ENCODE measurements at places on chromosomes 12 and 14.
A peak's percentile ranks its signal among the peaks of the same experiment; 100 is the strongest.

- DNase-seq = no peak
These were observed 84.7 kb upstream of the OVCH1 start for GRCh38 chr12:29582146-29582545.

DNA sequence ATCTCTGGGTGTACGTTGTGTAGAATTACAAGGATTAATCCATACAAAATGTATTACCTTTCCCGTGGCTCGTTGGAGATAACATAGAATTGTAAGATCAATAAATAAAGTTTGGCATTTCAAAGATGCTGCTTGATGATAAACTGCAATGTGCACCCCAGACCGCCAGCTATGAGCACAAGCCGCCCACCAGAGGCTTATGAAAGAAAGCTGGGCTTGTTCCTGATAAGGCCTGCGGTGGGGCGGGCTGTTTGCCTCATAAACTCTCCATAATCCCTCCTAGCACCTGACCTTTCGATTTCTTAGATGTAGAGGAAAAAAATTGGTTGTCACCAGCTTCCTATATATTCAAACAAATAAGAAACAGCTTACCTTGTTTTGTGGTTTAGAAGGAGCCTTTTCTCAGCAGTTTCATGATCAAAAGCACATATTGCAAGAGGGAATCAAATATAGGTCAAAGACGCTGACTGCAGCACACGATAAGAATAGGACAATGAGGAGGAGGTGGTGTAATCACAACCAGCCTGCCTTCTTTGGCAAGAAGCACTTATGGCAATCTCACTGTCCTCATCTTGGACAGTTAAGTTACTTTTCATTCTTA is 293.6 kb downstream of the RMST start:
- DNase-seq = no peak

DNA sequence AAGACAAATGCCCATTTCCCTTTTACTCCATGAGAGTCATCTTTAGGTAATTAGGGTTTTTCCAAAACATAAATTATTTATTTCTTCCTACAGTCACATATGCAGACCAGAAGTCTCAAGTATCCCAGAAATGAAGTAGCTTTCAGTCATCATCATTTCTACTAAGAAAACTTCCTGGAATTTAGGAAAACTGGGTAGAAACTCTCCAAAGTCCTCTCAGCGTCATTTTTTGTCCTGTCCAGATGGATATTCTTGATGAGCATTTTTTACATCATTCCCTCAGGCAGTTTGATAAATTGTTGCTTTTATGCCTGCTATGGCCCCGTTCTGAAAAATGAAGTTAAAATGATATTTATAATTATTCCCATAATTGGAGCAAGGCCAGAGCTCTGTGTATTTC is 93.9 kb upstream of the DCN start:
- DNase-seq = no peak

DNA sequence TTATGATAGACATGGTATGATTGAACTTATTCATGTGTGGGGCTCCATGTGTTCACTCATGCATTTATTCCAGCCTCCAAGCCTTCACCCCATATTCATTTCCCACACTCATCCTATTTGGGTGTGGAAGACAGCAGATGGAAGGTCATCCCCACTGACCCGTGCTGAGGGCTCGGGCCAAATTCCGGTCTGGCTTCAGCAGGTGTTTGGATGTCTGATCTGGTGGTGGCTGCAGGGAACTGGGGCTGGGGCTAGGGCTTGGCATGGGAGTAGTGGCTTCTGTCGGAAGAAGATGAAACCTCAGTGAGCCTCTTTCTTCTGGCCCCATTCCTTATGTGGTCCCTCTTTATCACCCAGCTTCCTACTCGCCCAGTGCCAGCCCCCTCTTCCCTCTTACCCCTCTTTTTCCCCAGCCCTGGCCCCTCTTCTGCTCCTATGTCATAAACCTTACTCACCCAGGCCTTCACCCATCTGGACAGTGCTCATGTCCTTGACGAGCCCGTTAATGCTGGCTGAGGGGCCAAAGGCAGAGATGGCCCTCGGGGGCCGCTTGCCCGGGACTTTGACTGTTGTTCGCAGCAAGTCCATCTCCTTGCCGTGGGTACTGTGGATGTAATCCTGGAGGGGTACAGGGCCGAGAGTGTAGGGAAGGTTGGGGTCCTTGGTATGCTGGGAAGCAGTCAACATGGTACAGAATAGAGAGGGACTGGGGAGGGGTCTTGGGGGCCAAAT is 8.0 kb downstream of the AGAP2 start:
- no peak for DNase-seq

DNA sequence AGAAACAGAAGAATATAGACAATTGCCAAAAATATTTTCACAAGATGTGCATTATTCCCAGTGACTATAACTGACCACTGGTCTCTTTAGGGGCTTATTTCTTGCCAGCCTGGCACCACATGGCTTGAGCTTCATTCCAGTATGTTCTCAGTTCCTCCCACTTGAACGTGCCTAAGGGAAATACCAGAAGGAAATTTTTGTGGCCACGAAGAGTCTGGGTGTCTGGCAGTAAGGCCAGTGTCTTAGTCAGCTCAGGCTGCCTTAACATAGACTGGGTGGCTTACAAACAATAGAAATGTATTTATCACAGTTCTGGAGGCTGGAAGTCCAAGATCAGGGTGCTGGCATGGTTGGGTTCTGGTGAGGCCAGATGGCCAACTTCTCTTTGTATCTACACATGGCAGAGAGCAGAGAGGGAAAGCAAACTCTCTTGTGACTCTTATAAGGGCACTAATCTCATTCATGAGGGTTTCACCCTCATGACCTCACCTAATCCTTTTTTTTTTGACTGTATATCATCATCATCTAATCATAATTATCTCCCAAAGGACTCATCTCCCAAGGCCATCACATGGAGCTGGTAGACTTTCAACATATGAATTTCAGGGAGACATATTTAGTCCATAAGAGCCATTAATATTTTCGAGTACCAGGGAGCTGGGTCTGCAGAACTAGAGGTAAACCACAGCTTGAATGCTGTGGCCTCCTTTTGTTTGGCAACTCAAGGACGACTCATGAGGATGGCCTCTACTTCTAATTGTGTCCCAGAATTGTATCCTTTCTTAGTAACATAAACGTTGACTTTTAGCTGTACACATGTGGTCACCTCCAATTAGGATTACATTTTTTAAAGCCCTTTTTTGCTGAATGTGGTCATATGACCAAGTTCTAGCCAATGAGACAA is 5.1 kb upstream of the SMOC1 start:
- DNase-seq = no peak

DNA sequence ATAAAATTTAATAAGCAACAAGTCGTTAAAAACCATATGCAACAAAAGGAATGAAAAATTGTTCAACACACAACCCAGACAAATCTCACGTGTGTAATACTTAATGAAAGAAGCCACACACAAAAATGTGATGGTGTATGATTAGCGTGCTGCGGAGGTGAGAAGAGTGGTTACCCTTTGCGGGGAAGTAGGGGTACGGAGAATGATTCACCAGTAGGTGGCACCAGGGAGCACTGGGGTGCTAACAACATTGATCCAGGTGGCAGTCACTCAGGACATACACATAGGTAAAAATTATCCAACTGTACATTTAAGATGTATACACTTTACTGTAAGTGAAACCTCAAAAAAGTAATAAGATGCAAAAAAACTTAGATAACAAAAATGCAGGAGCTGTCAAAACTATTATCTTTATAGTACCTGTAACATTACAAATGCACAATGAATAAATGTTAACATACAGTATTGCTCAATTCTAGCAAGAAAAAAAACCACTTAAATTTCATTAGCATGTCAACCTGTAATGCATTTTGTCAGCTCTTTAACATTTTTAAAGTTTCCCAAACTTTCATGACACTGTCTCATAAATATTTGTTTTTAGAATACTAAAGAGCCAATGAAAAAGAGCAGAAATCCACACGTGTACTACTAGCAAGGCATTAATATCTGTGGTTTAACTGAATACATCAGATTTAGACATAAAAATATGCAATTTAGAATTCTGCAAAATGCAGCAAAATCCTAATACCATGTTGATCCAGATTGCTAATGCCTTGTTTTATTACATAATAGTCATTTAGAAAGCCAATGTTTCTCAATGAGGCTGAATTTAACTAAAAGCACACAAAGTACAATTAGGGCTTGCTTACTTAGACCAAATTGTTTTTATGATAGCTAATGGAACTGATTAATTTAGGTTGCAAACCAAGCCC is 46.7 kb downstream of the TMCC3 start:
- DNase-seq = peak; percentile 66

GRCh38 chr14:89239023-89239422 is 178.0 kb downstream of the FOXN3 start:
- no peak for DNase-seq

GRCh38 chr12:130818635-130819576 is 20.1 kb downstream of the STX2 start:
- DNase-seq = peak; percentile 77

GRCh38 chr12:58540480-58541299 is 379.6 kb downstream of the LRIG3 start:
- DNase-seq = no peak

DNA sequence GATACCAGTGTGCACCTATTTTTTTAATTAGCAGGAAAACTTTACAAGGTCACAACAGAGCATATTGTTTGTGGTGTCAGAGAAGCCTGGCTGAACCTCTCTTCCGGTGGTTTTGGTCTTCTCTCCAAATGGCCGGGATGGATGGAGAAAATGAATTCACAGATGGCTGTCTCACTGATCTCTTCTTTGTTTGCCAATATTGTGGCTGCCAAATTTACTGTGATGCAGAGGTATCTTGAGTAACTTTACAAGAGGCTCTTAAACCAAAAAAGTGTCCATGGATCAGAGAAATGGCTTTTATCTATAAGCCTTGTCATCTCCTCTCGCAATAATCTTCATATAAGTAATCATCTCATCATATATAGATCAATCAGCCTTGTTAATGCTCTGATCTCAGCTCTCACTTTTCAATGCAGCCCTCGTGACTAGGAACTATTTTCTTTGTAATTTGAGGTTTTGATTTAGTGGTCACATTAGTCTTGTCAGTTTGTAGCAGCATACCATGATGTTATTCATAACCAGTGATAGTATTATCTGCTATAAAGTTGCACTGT is 308.1 kb downstream of the EGLN3 start:
- DNase-seq = no peak

GRCh38 chr12:27951898-27952297 is 20.6 kb downstream of the PTHLH start:
- DNase-seq = no peak

DNA sequence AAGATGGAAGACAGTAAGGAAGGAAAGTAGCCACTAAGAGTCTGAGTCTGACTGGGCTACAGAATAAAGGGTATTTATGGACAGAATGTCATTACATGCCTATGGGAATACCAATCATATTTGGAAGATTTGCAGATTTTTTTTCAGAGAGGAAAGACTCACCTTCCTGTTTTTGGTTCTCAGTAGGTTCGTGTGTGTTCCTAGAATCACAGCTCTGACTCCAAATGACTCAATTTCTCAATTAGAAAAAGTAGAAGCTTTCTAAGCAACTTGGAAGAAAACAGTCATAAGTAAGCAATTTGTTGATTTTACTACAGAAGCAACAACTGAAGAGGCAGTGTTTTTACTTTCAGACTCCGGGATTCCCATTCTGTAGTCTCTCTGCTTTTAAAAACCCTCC is 15.4 kb upstream of the PAPLN start:
- DNase-seq = no peak

GRCh38 chr12:31589598-31589903 is 1.4 kb downstream of the DENND5B start:
- peak; percentile 67 for DNase-seq

DNA sequence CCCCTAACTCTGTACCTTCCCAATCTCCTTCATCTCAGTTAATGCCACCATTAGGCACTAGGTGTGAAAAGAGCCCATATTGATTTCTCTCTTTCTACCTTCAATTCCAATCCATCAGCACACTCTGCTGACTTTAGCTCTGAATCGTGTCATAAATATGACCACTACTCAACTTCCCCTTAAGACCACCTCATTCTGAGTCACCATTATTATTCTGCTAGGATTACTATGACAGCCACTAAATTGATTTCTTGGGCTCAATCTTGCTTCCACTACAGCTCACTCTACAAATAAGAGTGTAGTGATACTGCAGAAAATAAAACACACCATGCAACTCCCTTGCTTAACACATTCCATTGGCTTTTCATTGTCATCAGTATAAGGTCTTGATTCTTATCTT is 1449.0 kb upstream of the FLRT2 start:
- DNase-seq = no peak

GRCh38 chr14:59918824-59919569 is 947 bp upstream of the LRRC9 start:
- DNase-seq = peak; percentile 7

GRCh38 chr12:109752117-109753053 is 38.8 kb downstream of the FAM222A start:
- no peak for DNase-seq

- no peak for DNase-seq
These were observed 100.3 kb downstream of the ERC1 start for GRCh38 chr12:1091350-1091749.

- peak; percentile 60 for DNase-seq
These were observed 143.0 kb upstream of the DDHD1 start for GRCh38 chr14:53295985-53296582.

DNA sequence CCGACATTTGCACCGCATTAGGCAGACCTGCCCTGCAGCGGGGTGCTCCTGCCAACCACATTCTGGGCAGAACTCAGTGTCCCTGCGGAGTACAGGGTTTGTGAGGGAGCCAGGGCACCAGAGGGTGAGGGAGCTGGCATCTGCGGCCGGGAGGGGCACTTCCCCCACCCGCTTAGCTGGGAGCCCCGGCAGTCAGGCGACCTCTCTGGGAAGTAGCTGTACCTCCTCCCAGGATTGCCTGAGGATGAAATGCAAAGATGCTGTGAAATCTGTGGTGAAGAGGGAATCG is 58.6 kb downstream of the ANKRD9 start:
- no peak for DNase-seq

DNA sequence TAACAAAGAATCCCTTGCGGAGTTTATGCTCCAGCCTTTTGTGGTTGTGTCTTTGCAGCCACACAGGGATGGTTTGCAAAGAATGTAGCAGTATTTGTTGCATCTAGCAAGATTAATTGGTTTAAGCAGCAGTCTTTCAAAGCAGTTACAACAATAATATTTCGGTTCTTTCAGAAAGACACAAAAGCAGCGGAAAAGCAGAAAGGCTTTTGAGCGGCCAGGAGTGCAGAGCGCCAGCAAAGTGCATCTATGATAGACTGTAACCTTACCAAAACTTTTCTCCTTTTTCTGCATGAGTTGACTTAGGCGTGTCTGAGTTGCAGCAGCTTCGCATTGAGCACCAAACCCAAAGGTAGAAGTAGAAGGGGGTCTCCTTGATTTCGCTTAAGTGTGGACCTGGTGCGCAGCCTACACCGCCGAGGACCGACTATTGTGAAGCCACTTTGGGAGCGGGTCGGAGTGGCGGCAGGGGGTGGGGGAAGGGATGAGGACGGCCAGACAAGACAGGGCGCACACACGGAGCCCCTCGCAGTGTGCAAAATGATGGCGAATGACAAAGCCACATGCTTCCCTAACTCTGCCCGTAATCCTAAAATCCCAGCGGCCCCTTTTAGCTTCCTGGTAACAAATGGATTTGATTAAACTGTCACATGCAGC is 1.2 kb downstream of the LMO3 start:
- no peak for DNase-seq

DNA sequence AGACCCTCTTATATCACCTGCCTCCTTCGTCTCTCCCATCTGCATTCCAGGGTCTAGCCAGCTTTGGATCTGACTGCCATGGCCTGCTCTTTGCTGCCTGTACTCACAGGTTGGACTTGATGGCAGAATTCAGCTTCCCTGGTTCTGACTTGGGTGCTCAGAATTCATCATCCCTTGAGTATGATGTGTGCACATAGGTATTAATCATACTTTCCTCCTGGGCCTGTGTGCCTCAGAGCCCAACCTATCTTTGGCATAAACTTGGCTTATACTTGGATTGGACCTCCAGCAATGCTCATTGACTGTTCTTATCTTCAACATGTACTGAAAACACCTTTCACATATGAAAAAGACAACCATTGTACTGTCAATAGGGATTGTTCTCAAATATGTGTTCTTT is 70.7 kb upstream of the LMNTD1 start:
- no peak for DNase-seq
